HFFc6 (cell line): ENCODE measurements at places on chromosomes 12 and 14. TPM values are rescaled to one million over a fixed set of nuclear protein-coding genes. Genes with fewer than 3 reads are reported as not detected.
A peak's percentile ranks its signal among the peaks of the same experiment; 100 is the strongest.

GRCh38 chr12:182381-182892 lies 31.5 kb downstream of the SLC6A12 start:
- peak; percentile 79 for DNase-seq

The RFX4 gene
- total RNA-seq, result not detected in 3 replicates

- no peak for DNase-seq
Observed at GRCh38 chr12:119157528-119157927, 21.2 kb upstream of the HSPB8 start.

DNA sequence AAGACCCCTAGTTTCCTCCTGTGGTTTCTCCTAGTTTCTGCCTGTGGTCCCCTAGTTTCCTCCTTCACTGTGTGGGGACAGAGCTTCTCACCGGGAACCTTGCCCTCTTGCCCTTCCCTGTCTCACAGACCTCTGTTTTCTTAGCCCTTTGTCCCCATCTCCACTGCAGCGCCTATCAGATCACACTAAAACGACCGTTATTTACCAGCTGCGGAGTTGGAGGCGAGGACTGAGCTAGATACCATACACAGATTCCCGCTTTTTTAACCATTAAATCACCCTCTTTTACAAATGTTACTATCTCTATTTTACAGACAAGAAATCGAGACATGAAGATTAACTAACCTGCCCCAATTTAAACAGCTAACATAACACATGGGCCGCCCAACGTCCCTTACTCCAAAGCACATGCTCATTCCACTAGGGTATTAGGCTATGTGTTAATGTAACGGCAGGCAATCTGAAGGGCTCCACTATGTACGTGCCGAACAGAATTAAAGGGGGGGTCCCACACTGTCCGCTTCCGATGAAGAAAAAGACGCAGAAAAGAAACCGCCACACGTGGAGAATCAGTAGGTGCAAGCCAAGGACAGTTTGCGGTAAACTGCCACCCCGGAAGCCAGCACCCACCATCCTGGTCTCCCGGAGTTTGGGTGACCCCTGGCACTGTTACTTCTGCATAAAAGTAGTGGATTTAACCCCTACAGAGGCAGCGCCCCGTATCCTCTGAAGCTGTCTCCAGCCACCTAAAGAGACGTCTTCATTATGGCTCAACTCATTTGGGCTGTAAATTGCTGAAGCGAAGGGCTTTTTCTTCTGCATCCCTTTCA lies 1.9 kb upstream of the FKBP4 start:
- DNase-seq, result no peak

The PIWIL1 gene
- not detected in 3 replicates for total RNA-seq

The ANP32D gene
- not detected in 3 replicates for total RNA-seq

The CD69 gene
- total RNA-seq, result not detected in 3 replicates

DNA sequence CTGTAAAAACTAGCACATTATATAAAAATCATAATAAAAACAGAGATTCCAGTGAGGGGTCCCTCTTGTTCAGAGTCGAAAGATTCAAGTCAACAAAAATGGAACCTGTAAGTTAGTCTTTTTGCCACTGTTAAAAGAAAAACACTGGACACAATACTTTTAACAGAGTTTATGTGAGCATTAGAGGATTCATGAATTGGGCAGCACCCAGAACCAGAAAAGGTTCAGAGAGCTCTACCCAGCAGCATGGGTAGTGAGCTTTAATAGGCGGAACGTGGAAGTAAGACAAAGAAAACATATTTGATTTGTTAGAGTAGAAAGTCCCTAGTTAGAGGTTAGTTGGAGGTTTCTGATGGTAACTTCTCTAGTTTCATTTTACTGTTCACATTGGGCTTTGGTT lies 476.8 kb downstream of the RGS6 start:
- DNase-seq, result no peak

DNA sequence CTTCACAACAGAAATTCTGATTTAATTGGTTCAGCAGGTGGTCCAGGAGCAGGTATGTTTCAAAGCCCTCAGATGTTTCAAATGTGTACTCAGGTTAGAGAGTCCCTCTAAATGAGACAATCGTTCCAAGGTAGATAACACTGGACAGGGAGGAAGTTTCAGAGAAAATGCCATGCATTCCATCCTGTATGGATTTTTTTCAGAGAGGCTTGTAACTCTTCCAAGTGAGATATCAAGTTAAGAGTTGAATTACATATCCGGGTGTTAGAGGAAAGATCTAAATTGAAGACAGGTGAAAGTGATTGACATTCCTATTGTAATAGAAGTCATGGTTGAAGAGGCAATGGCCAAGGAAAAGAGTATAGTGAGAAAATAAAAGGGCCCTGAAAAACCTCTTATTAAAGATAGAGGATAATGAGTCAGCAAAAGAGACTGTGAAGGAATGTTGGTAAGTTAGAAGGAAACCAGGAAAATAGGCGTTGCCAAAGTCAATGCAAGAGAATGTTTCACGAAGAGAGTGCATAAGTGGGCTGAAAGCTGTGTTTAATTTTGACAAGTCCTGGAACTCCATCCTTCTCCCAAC lies 105.8 kb downstream of the BMP4 start:
- peak; percentile 71 for DNase-seq

GRCh38 chr14:76050250-76050649 lies 64.7 kb downstream of the IFT43 start:
- DNase-seq, result no peak

GRCh38 chr14:54654605-54655004 lies 87.7 kb downstream of the SAMD4A start:
- DNase-seq, result no peak

DNA sequence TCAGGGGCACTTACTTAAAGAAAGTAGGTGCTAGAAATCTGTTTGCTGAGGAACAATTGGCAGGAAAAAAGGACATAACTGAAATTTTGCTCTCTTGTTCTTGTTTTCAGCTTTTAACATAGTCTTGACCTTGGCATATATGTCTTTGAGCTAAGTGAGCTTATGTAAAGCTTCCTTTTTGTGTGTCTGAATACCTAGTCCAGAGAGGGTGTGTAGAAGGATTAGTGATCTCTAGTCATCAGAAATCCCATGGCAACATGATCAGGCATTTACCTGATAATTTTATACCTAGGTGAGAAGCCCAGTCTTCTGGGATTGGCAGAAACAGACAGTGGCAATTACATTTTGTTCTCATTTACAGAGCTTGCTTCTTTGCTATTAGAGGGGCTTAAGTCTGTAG lies 166.1 kb downstream of the SNAPC1 start:
- DNase-seq, result no peak

- DNase-seq, result no peak
Observed at GRCh38 chr12:54187075-54187474, 1.7 kb downstream of the SMUG1 start.

The SLC17A8 gene
- total RNA-seq, result not detected in 3 replicates

The ANO4 gene
- not detected in 2 replicates for total RNA-seq

The GLI1 gene
- total RNA-seq, result 2.0 to 4.6 TPM (median 4.0 TPM) in 3 replicates

GRCh38 chr14:93888995-93889394 lies 38.1 kb upstream of the FAM181A start:
- no peak for DNase-seq

DNA sequence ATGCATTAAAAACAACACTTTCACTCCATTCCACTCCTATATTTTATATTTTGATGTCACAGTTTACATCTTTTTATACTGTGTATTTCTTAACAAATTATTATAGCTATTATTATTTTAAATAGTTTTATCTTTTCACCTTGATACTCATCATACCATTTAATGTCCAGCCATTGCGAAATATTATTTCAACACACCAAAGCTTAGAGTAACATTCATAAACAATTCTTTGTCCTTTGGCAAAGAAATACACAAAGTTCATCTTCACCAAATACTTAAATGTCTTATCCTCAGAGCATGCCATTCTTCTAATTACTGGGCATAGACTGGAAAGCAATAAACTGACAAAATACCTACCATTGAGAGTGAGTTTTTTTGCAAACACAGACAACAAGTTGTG lies 1963.4 kb upstream of the FLRT2 start:
- DNase-seq, result no peak

- DNase-seq, result no peak
Observed at GRCh38 chr14:95274279-95274678, 45.4 kb downstream of the CLMN start.

DNA sequence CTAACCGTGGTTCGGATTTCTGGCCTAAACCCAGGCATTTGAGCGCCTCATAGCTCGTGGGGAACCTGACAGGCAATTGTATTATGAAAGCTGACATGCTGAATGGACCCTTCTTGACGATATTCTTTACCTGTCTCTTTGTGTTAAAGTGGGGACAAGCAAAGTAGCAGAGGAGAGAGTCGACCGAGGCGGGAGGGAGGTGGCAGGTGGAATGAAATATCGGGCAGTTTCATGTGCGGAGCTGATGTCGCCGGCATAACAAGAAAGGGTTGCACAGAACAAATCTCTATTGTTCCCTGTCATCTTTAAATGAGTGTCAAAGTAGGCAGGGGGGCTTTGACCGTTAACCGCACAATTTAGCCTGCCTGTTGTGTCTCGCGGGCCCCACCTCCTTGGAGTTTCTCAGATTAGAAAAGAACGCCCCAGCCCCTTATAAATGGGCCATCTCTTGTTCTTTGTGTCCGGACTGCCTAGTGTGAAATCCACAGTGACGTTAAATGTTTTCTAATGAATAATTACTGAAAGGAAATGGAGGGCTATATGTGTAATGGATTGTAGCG lies 11.5 kb downstream of the MYO1H start:
- no peak for DNase-seq

DNA sequence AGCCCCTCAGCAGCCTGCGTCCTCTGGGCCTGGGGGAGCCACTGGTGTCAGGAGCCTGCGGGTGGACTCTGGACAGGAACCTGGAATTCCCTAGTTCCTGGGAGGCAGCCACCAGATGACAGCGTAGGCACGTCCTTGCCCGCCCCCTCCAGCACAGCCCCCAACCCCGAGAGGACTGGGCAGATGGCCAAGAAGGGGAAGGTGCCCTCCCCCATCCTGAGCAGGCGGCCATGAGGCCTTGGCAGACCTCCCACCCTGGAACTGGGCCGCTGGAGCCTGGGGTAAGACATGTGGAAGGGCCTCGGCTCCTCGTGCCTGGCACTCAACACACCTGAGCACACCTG lies 60.4 kb upstream of the FBRSL1 start:
- DNase-seq, result no peak
